Globus pallidus (tissue), 1 donor: ENCODE measurements at places on chromosomes 12 and 14.

DNA sequence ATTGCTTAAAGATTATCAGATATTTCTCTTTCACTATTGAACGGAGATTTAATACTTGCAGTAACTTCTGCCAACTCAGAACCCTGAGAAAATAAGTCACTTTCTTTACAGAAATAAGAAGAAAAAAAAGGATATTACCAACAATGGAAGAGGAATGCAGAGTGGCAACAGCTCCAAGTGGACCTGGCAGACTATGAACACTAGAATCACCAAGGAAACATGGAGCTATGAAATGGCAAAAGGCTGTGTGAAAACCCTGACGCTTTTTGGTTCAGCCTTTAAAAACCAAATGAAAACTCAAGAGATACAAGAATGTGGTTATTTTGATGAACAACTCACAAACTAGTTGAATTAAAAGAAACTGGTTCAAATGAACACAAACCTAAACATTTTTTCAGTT is 17.7 kb downstream of the DTD2 start:
- DNase-seq = peak; percentile 40

- peak; percentile 82 for DNase-seq
Measured at GRCh38 chr12:124915239-124916236, 1.1 kb upstream of the UBC start.

GRCh38 chr14:66965831-66966230 is 223.4 kb upstream of the GARIN2 start:
- DNase-seq = no peak

- DNase-seq = peak; percentile 3
Measured at GRCh38 chr14:49769171-49769570, 1.2 kb downstream of the KLHDC2 start.
